ENCODE measurements at places on chromosomes 16 and 17.

DNA sequence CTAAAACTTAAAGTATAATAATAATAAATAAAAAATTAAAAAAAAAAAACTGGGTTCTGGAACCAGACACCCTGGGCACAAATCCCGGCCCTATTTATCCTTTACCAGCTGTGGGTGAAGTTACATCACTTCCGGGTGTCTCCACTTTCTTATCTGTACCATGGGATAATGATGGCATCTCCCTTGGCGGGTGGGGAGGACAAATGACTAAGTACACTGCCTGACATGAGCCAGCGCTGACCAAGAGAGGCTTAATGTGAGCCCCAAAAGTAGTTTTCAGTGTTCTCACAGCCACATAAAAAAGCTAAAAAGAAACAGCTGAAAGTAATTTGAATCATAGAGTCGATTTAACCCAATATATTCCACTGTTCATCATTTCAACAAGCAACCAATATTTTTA, 424.9 kb downstream of the SOX9 start:
- DNase-seq: no peak

GRCh38 chr16:72677662-72678447, 370.1 kb downstream of the ZFHX3 start:
- no peak for DNase-seq

GRCh38 chr17:64458756-64459155, 9.8 kb downstream of the MILR1 start:
- DNase-seq: no peak

DNA sequence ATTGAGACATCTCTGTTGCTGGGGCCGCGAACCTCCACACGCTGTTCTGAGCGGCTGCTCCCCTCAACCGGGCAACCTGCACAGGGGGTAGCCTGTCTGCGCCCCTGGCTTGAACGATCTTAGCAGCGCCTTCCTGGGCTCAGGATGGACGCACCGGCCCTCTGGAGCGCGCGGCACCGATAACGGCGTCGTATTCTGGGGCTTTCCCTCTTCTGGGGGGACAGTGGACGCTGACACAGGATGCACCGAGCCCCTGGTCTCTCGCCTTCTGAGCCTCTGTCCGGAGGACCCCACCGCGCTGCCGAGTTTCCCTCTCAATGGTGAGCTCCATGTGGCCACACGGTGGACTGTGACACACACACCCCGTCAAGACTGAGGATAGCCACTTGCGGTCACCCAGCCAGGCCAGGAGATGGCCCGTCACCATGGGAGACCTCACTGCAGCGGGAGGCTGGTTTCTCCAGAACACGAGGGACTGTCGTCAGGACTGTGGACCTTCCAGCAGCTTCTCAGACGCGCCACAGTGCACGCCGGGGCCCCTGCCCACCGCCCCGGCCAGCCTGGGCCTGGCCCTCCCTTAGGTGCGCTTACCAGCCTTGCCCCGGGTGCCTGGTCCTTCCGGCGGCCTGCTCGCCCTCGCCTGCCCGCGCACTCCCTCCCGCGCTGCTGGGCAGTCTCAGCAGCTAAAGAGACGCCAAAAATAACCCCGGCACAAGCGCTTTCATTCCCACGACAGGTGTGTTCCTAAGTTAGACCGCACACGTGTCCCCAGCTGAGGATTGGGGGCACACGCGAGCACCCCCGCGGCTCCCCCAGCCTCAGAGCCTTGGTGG, 30.0 kb upstream of the PABPN1L start:
- DNase-seq: no peak

- DNase-seq: no peak
Observed at GRCh38 chr16:54724346-54724925, 206.2 kb upstream of the IRX5 start.

- DNase-seq: no peak
Observed at GRCh38 chr17:1583556-1583955, 21.0 kb upstream of the PITPNA start.

DNA sequence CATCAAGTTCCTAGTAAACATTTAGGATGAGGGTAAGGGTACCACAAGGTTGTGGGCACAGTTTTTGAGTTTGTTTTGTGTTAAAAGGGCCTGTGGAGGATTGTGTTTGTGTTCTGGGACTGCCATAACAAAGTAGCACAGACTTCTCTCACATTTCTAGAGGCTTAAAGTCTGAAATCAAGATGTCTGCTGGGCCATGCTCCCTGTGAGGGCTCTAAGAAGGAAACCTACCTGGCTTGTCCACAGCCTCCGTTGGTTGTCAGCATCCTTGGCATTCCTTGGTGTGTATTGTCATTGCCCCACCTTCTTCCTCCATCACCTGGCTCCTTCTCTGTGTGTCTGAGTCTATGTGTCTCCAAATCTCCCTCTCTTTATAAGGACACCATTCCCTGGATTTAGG, 808.1 kb upstream of the RBFOX1 start:
- no peak for DNase-seq

- DNase-seq: no peak
Observed at GRCh38 chr17:20781260-20781659, 201.7 kb downstream of the CDRT15L2 start.

- DNase-seq: peak; percentile 69
Observed at GRCh38 chr16:24670623-24671454, 58.6 kb upstream of the TNRC6A start.

DNA sequence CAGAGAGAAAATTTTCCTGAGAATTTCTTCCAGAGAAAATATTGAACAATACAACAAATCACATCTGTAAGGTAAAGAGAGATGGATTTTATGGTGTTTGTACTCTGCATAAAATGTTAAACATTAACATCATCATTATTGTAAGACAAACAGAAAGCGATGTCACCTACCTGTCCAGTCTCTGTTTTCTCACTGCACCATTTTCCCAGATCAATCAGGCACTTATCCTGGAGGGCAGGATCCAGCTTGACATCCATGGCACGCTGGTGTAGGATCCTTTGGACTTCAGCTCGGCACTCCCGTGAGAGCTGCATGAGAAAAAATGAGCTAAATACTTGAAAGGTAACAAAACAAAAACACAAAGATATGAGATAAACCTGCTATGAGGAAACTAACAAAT, 55.9 kb upstream of the CLEC18B start:
- DNase-seq: no peak

- DNase-seq: no peak
Observed at GRCh38 chr17:80108036-80108971, 6.9 kb downstream of the GAA start.

GRCh38 chr17:33267271-33267790, 25.8 kb downstream of the ASIC2 start:
- no peak for DNase-seq

DNA sequence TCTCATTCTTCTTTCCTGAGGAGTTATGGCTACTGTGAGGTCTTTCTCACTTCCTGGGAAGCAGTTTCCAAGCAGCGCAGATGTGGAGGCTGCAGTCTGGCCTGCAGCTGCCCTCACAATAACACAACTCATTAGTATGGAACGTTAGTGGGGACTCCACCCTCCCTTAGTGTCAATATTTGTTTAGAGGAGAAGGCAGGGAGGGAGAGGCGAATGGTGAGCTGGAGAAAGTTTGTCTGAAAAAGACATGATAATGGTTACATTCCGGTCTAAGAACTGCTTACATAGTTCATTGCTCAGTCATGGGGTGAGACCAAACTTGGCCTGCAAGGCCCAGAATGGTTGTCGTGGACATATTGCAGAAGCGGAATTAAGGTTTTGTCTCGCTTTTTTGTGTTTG, 170.2 kb downstream of the HS3ST3B1 start:
- no peak for DNase-seq

- DNase-seq: peak; percentile 37
Observed at GRCh38 chr17:46191322-46192188, 1.7 kb downstream of the KANSL1 start.

DNA sequence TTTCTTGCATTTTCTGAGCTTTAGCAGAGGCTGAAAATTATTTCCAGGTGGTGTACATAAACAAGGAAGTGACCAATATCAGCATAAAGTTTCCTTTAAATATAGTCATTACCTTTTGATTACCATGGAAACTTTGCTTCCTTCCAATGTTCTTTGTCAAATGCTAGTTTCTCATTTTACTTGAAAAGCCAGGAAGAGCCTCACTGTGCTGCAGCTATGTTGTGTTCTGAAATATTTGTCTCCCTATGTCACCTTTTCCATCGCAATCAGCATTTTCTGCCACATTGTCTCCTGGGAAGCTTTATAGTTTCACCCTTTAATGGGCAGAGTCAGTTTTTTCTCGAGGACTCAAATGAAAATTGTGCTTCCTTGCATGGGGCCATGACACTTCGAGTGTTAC, 496.0 kb downstream of the CDH8 start:
- no peak for DNase-seq

DNA sequence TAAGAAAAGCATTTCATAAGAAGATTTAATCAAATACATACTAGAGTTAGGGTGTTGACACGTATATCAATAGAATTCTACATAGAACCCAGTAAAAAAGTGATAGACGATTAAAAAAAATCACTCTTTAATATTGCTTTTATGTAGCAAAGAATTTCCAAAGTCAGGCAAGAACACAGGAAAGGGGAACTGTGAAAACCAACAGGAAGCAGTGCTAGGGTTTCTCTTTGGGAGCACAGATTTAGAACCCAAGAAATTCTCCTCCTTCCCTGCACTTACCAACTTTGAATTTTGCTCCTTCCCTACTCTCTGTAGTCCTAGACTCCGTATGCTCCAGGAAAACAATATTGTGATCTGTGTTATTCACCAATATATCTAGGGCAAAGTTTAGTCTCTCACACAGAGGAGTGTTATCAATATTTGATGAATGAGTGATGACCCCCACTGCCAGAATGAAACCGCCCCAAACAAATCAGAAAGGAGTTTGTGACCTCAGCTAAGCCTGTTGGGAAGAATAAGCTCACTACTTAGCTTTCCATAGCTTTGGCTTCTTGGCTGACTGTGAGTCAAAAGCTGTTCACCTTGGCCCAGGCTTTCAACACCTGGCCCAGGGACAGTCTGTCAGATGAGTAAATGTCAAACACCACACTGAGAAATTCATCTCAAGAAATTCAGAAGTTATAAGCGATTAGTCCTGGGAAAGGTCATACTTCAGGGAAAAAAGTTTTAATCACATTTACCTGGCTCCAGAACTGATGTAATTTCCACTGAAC, 8.6 kb downstream of the RFWD3 start:
- DNase-seq: no peak

DNA sequence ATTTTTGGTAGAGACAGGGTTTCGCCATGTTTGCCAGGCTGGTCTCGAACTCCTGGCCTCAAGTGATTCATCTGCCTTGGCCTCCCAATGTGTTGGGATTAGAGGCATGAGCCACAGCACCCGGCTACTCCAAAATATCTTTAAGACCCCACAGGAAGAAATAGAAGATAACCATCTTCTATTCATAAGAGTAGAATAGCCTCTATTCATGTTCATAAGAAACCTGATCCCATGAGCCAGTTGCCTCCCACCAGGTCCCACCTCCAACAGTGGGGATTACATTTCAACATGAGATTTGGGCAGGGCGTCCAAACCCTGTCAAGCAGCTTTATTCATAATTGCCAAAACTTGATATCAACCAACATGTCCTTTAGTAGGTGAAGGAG, 13.9 kb upstream of the TMC7 start:
- no peak for DNase-seq

DNA sequence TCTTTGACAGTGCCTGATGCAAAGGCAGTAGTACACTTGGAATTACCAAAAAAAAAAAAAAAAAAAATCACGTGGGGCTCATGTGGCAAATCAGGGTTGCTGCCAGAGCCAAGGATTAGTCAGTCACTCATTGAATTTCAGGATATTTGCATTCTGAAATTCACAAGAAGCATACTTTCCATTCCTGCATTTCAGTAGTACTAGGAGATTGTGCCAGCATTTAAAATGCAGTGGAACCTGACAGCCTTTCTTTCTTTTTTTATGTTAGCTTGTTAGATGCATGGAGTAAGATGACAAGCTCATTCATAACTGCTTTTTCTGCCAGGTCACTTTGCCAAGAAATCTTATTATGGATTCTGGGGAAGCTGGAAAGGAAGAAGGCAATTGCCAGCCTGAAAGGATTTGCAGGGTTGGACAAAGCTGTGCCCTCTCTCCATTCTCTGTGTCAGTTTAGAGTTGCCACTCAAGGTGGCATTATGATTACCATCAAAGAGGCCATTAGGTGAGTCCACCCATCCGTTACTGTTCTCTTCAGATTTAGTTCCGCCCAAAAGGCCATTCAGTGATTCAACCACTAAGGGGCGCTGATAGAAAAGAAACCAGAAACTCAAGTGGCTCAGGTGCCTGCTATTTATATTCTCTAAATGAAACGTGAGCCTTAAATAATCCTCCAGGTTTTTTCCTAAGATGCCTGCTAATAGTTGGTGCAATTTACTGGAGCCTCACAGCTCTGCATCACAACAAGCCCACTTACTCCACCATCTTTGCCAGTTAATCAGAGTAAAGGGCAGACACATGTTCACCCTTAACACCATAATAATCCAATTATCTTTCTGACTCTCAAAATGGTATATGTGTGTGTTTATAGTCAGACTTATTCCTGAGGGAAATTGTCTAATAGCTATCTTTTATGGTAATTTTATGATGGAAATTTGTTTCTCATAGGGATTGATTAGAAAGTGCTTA, 59.0 kb downstream of the TANGO6 start:
- peak; percentile 93 for DNase-seq

DNA sequence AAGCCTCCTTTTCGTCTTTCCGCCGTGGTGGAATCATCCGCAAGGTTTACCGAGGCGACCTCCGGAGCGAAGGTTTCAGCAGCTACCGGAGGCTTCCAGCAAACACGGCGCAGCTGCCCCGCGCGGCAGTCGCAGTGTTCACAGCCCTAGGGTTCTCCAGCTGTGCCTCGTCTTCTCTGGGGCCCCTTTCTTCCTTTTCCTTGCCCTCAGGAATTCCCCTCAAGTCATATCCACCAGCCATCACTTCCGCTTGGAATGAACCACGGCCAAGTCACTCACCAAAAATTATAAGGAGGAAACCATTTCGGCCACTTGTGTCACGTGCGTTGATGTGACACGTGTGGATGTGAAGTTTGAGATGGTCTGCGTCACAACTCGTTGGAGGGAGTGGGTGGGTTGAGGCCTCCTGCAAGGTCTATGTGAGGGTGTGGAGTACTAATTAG, 636 bp upstream of the ERN1 start:
- no peak for DNase-seq

GRCh38 chr17:73546770-73547536, 97.3 kb downstream of the SDK2 start:
- no peak for DNase-seq

- DNase-seq: no peak
Observed at GRCh38 chr16:55471448-55472097, 7.4 kb upstream of the MMP2 start.
